Bronchial epithelial cell (primary cell): ENCODE measurements at places on chromosomes 12 and 14. TPM values are rescaled to one million over a fixed set of nuclear protein-coding genes. Genes with fewer than 3 reads are reported as not detected.

The KRT77 gene
- total RNA-seq: under 0.01 TPM in 1 of 2 replicates, not detected in the other

The NUAK1 gene
- total RNA-seq: 3.1 and 7.6 TPM in 2 replicates

DNA sequence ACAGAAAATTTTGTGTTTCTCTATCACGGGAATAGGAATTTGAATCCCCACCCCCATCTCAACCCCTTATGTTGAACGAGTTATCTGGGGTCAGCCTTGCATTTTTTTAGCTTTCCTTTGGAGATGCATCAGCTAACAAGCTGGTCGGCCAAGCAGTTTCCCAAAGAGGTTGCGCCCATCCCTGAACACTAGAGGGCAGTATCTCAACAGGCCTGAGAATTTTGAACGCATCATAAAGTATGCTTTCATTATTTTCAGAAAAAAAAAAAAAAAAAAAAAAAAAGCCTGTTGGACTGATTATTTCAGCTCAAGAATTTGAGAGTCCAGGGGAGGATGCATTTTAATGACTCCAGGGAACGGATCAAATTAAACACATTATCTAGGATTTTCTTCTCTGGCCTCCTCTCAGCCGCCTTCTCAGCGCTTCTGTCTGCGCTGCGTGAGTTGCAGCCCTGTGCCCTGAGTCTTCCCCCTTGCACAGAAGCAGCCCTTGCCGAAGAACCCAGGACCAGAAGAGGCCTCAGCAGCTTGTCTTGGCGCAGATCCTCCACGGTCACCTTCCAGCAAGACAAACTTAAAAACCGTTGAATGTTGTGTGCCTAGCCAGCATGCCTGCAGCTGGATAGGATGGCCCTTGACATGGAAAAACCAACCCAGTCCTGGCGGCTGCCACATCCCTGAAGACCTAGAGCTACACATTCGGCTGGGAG lies 76.6 kb upstream of the GZMB start:
- peak; percentile 44 for DNase-seq

DNA sequence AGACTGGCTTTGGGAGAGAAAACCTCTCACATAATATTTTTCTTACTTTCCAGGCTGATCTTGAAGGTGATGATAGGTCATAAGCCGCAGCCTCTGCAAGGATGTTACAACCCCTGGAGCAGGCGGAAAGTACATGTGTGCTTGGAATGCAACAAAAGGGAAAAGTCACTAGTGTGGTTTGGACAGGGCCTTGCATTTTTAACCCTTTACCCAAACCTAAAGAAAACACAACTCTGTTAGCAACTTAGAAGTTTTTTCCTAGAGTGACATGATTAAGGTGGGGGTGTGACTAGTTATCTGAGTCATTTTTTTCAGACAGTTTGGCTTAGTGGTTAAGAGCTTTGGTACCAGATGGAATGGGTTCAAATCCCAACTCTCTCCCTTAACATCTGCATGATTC lies 97.0 kb downstream of the TMEM30B start:
- peak; percentile 71 for DNase-seq

GRCh38 chr12:40224439-40225291 lies at the start of gene LRRK2:
TSS of gene LRRK2 (plus strand) at chr12:40224997. CDS start at chr12:40225132, 135 bp downstream.
- no peak for DNase-seq

DNA sequence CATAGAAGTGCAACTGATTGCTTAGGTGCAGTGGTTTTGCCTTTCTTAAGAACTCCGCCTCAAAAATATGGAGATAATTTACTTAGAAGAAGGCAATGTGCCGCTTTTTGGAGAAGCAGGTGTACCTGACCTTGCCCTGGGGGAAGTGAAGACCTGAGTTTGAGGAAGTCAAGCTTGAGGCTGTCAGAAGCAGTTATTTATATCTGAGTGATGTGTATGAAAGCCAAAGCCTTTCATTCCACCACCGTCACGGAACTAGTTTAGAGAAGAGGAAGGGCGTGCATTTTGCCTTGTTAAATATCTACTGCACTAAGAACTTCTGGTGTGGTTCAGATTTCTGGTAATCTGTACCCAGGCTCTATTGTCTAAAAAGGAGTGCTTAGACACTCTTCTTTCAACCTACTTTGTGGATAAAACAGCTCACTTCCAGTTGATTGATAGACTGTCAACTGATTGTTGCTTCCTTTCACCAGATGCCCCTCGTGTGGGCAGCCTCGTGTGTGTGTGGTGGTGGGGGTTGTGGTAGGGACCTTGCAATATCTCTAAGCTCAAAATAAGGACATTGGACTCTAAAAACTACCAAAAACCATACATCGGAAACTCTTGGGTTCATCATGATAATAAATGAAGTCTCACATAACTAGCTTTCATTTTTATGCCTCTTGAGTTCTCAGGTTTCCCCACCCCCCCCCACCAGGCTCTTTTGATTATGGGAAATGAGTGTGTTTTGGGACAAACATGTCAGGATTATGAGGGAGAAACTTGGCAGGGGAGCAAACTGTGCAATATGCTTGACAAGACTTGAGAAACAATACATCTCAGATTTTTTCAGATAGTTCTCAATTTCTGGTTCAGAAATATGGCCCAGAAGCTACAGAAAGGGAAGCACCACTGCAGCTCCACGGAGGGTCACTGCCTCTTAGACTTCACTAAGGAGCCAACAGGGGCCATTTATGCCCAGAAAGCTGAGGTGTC lies 78.6 kb downstream of the ARF6 start:
- DNase-seq: no peak

DNA sequence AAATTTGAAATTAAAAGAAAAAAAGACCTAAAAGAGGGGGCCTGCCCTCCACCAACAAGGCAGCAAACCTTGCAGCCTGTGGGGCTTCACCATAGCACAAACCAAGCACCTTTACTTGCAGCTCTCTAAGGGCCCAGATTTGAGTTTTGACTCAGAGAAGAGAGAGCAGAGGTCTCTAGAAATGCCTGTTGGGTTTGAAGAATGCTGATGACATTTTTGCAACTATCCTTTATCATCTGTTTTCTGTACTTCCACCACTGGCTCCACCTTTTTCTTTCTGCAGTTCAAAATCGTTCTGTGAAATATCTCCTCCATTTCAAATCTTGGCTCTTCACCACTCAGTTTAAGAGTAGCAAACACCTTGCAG lies 83.8 kb upstream of the HMGA2 start:
- no peak for DNase-seq
